Adipocyte (in vitro differentiated cells): ENCODE measurements at places on chromosomes 3 and 15.
A peak's percentile ranks its signal among the peaks of the same experiment; 100 is the strongest.

DNA sequence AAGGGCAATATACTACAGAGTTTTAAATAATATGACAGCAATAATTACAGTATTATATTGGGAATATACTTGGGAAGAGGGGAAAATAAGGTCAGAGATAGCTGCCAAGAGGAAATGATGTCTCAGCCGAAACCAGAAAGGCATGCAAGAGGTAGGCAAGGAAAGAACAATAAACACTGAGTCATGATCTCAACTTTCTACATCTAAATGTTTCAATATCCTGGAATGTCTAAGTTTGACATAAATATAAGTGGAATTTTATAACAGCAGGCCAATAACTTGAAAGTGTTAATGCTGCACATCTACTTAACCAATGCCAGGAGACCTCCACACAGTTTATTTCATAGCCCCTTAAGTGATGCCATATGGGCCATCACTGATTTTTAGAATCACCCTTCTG is 99.8 kb upstream of the CPNE4 start:
- DNase-seq: peak; percentile 89

DNA sequence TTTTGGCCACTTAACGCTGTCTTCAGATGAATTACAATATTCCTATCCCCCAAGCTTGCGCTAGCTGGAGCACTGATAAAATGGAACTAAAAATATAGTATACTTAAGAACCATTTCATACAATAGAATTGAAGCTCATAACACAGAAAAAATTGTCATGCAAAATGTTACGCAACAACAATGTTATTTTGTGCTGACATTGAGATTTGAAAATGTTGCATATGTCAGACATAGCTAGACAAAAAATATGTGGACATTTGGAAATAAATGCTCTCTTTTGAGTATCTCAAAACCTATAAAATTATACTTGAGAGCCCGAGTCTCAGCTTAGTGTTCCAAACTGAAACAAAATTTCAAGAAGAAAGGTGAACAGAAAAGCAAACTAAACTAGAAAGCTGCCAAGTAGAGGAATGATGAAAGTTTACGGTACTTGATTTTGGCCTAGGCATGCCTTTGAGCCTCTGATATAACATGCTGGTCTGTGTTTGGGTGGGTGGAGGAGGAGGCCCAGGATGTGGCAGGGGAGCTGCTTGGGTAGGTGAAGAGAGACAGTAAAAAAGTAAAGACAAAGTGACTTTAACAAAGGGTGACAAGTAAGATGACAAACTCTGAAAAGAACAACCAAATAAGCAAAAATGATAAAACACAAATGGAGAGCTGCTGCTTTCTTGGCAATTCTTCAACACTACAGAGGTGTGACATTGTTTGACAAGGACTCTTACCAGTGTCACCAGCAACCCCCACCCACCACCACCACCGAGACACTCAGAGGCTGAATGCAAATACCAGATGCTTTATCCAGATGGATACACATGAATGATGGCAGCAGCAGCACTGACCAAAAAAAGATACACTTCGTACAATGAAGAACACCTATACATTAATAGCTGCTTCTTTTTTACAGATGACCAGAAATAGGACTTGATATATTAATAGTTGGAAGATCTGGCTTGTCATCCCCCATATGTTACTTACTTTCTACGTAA is 129.3 kb upstream of the FEZF2 start:
- no peak for DNase-seq

DNA sequence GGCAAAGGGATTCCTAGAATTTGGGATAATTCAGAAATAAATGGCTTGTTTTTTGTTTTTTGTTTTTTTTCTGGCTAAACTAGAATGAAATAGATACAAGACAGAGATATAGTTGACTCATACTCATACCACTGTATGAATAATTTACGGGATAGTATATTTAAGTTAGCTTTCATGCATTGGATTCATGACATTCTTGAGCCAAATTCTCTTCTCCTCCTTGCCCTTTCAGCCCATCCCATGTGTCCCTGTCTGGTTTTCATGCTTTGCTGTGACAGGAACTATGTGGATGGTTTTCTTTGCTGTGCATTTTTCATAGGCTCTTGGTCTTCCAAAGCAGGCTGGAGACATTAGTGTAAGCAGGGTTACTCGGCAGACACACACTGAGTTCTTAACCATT is 66.6 kb upstream of the UMPS start:
- DNase-seq: peak; percentile 65

DNA sequence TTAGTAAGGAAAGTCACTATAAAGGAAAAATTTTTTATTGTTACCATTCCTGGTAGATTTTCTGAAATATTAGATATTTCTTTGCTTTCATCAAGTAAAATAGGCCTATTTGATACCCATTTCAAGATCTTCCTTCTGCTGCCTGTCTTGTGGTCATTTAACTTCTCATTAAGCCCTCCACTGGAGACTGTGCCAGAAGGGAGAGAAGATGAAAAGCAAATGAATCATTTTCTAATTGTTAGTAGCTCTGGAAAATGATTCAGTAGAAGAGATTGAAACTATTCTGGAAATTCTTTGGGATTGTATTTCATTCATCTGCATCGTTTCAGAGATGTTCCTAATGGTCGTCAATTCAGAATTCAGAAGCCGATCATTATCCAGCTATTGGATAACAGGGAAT is 3.2 kb downstream of the KCTD6 start:
- no peak for DNase-seq

DNA sequence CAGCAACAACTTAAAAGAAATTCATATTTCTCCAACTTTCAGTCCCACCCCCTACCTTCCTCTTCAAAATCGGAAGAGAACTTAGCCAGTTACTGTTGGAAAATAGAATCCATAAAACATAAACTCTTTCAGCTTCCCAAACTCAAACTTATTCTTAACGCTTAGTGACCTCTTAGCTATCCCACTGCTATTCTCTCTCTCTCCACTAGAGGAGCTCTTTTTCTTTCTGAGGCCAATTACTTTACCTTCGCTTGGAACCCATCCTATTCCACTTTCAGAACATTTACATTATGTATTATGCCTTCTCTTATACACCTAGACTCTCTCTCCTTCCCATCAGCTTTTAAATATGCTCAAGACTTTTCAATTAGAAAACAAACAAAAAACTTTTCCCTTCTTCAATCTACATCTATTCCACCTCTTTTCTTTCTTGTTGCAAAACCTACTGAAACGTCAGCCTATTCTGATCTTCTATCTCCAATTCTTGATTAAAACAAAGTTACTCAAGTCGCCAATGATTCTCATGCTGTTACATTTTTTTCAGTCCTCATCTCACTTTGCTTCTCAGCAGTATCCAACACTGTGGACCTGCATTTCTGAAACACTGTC is 13.4 kb upstream of the GHSR start:
- DNase-seq: peak; percentile 43
